ENCODE measurements at places on chromosomes 2 and 18.

GRCh38 chr2:223949241-223949840 lies 4.2 kb upstream of the WDFY1 start:
- no peak for DNase-seq

DNA sequence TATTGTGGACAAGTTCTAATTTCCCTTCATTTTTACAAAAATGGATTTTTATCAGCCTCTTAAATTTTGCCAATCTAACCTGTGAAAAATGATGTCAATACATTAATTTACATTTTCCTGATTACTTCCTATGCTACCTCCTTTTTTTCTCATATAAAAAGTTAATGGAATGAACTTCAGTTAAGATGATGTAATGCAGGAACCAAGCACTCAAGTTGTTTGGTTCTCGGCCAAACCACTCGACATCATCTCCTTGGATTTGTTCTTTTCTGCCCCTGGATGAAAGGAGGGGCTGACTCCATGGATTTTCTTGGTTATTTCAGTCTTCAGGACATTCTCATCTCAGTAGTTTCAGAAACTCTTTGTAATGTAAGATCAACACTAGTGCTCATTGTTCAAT lies 253.1 kb upstream of the NXPH2 start:
- DNase-seq = peak; percentile 79

DNA sequence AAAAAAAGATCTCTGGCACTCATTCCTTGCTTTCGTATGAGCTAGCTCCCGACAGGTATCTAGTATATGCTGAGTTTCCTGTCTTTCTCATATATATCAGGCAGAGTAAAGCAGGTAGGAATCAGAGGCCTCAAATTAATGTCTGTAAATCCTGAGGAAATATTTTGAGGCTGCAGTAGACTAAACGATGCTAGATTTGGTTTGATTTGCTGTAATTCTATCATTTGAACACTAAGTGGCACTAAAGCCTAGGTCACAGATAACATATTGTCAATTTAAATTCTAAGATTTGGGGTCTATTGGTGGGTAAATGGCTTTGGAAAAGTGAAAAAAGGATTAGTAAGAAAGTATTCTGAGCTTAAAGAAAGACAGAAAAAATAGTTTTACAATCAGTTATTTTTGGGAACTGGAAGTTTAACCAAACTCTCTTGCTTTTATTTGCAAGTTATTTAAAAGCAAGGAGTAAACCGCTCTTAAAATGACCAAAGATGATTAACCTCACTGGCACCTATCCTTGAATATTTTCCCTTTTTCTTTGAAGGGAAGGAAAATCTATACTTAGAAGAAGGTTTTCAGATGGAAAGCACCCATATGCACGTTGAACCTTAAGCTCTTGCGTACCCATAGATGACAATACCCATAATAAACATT lies 37.6 kb upstream of the SLC4A10 start:
- peak; percentile 16 for DNase-seq

GRCh38 chr2:135586148-135586547 lies 54.9 kb downstream of the R3HDM1 start:
- DNase-seq = peak; percentile 1

DNA sequence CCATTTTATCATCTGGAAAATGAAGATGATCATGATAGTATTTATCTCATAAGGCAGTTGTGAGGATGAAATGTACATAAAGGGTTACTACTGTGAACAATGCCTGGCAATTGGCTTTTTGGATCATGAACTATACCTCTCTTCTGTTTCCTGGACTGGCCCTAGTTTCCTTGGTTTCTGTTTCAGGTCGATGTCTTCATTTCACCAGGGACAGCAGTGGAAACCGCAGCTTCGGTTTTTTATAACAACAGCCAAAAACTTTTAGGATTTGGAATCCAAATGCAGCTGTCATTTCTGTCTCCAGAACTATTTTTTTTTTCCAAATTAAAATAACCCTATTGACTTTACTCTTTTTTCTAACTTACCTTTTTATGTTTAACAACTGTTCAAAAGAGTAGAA lies 425.1 kb downstream of the RND3 start:
- DNase-seq = peak; percentile 20
